ENCODE measurements at places on chromosomes 16 and 17. TPM values are rescaled to one million over a fixed set of nuclear protein-coding genes. Genes with fewer than 3 reads are reported as not detected.

- no peak for DNase-seq
These were observed 8.8 kb upstream of the EIF1 start for GRCh38 chr17:41679740-41680425.

DNA sequence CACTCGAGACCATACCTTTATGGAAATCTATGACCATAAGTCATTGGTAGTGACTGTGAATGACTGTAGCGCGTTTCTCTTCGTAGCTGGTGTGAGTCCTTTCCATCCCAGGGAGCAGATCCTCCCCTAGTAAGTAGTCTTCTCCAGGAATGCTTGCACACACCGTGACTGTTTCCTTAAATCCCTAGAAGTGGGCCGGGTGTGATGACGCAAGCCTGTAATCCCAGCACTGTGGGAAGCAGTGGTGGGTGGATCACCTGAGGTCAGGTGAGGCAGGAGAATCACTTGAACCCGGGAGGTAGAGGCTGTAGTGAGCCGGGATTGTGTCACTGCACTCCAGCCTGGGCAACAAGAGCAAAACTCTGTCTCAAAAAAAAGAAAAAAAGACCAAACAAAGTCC lies 70.6 kb downstream of the CRISPLD2 start:
- no peak for DNase-seq

DNA sequence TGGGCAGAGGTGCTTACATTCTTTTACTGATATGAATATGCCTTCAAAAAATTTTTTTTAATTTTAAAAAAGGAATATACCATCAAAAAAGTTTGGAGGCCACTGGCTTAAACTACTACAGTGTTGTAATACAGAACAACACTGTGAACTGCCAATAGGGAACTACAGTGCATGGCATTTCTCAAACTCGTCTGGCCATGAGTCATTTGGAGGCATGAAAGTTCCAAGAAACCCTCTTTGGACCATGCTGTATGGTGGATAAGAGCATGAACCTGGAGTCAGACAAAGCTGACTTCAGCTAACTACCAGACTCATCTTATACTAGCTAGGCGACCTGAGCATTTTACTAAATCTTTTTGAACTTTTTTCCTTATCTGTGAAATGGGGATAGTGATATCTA lies 9.2 kb upstream of the NF1 start:
- DNase-seq: no peak

GRCh38 chr17:78962345-78962983 lies 17.3 kb downstream of the LGALS3BP start:
- DNase-seq: no peak

- no peak for DNase-seq
These were observed 75.7 kb upstream of the KSR1 start for GRCh38 chr17:27380551-27380950.

- no peak for DNase-seq
These were observed 9.4 kb downstream of the THRA start for GRCh38 chr17:40072040-40072734.

DNA sequence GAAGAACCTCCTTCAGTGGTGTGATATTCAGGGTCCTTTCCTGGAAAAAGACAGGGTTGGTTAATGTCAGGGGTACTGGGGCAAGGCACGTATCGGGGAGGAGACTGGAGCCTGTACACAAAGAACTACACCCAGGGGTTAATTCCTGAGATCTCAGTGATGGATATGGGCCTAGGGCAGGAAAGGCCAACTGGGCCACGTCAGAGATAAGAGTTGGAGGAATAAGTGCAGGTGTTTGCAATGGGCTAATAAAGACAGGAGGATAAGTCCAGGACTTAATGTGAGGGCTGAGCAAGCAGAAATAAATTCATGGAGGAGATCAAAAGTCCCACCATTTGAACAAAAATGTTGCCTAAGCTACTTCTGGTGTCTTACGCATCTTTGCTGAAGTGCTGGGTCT lies 10.4 kb upstream of the HERPUD1 start:
- no peak for DNase-seq

CFAP119 gene
- total RNA-seq: 1.6 TPM

- DNase-seq: no peak
These were observed 1187.6 kb upstream of the CDH8 start for GRCh38 chr16:63223851-63224250.

DNA sequence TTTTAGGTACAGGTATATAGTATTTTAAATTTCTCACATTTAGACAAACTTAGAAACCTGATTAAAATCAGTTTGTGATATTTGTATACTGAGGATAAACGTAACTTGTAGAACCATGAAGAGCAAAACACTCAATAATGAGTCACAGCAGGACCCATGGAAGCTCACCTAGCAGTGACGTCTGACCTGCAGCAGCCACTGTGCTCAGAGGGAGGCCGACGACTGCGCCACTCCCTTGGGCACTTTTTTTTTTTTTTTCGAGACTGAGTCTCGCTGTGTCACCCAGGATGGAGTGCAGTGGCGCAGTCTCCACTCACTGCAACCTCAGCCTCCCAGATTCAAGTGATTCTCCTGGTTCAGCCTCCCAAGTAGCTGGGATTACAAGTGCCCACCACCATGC lies 106.2 kb upstream of the AXIN2 start:
- no peak for DNase-seq

PERCC1 gene
- not detected for total RNA-seq

DNA sequence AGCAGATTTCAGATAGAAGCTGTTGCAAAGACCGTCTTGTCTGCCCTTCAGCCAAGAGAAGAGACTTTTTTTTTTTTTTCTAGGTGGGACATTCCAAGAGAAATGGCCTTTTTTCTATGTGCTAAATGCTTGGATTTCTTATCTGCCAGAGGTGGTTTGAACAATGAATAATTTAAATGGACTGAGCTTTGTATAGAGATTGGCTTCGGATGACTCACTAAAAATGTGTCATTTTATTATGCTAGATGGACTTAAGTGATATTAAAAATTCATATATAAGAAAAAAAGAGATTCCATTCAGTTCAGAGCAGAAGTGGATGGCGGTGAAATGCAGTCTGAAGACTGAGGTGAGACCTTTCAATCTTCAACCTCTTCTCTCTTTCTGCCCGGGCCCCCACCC lies 58.4 kb downstream of the MEAK7 start:
- no peak for DNase-seq

- DNase-seq: no peak
These were observed at the start of gene FGF11 for GRCh38 chr17:7439462-7440112. FGF11 (plus strand) TSS chr17:7439512; CDS start chr17:7439621, 109 bp downstream.

GINS3 gene
- total RNA-seq: 13.8 TPM

DNA sequence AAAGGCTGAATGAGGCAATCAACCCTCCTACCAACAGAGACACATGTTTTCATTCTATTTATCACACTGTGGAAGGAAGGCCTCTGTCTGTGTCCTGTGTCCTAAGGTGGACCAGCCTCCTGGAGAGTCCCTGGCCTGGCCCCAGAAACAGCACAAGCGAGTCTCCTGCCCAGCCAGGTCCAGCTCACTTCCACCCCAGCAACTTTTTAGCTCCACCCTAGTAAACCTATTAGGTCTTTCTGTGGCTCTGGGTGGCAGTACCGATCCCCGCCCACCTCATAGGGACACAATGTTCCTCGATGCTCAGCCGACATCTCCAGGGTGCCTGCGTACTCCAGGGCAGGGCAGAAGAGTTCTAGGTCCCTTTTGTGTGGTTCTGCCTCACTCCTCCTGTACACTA lies 10.7 kb downstream of the DRC3 start:
- DNase-seq: no peak

DNA sequence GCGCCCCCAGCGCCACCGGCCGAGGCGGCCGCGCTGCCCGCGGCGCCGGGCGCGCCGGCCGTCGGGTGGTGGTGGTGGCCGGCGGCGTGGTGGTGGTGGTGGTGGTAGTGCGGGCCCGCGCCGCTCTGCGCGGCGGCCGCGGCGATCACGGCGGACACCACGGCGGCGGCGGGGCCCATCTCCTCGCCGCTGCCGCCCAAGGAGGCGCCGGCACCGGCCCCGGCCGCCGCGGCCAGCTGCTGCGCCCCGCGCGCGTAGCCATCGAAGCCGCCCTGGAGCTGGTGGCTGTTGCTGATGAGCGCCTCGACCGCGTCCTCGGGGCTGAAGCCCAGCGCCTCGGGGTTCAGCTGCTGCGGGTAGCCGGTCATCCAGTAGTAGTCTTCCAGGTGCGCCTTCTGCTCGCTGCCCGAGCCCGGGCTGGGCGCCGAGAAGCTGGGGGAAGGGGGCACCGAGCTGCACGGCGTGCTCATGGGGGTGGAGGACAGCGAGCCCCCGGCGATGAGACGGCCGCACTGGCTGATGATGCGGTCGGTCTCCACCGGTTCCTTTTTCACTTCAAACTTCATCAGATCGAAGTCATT lies 1.2 kb downstream of the MAF start:
- DNase-seq: no peak

DNA sequence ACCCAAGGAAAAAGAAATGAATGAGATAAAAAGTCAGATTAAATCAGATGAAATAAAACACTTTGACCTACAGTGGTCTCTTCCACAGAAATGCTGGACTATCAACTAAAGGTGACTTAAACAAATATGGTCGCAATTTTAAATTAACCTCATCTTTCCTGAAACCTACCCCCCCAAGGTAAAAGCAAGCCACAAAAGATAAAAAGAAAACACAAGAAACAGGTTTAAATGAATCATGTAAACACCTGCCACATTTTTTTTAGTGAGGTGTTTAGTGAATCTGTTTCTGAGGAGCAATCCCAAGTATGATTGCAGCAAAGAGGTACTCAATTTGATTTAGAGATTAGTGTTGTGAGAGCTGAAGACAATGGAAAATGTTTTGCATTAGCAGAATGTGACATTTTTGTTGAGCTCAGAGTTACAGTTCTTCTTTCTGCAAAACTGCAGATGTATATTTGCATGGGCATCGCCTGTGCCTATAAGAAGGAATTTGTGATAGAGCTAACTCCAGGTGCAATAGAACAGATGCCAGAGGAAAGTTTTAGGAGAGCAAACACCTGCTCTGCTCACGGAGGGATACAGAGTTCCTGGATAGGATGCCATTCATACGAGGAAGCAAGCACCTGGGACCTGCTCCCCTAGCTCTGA lies 3.4 kb upstream of the MMD start:
- DNase-seq: no peak

DNA sequence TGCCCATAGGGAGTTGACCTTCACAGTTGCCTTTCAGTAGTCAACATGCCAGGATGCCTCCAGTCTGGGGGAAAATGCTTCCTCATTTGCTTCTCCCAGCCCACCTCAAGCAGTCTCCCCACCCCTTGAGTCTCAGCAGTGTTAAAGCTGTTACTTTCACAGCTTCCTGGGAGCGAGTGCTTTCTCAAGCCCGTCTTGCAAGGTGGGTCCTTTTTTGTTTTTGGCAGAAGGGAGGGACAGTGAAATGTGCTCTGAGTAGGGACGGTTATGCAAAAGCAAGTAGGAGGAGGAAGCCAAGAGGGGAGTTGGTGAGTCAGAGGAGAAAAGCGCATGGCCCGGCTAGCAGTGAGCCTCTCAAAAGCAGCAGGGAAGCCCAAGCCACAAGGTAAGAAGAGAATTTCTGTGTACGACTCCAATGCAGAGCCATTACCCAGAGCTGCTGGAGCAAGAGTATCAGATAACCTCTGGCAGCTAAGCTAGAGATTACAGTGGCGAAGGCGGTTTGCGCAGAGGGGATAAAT lies at the start of gene CHST4:
CHST4 (plus strand) TSS at position 316 of the 521 bp plus-strand sequence. CDS start 10,252 bp downstream, outside the sequence.
- DNase-seq: no peak

HOXB2 gene
- total RNA-seq: 5.1 TPM

DNA sequence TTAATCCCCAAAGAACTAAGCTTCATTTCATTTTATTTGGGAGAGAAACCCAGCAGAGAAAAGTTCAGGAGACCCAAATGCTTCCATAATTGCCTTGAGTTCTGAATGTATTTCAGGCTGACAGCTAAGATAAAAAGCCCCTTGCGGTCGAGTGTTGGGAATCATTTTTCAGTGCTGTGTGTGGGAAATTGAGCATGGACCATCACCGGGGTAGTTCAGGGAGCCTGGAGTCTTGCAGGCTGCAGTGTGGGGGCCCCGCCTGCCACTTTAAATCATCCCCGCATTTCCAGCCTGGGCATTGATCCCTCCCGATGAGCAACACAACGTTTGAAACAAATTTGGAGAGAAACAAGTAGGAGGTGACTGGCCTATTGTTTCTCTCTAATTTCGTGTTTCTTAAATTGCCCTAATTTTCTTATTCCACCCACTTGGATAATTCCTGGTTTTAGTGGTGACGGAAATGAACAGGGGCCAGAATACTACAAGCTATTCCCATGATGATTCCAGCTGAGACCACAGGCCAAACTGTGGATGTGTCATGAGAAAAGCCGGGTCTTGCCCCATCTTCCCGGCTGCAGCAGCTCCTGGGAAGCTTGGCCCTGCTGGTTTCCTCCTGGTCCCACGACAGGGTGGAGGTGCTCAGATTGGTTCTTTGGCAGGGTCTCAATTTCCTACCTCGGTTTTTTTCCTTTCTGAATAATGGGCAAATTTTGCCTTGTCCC lies 75.1 kb downstream of the FOXL1 start:
- DNase-seq: no peak
